Activated T-cell treated with anti-CD3 and anti-CD28 coated beads, Interleukin-2, amount 50 U/mL, for 72 hours (primary cell): ENCODE measurements at places on chromosomes 11 and 22.

DNA sequence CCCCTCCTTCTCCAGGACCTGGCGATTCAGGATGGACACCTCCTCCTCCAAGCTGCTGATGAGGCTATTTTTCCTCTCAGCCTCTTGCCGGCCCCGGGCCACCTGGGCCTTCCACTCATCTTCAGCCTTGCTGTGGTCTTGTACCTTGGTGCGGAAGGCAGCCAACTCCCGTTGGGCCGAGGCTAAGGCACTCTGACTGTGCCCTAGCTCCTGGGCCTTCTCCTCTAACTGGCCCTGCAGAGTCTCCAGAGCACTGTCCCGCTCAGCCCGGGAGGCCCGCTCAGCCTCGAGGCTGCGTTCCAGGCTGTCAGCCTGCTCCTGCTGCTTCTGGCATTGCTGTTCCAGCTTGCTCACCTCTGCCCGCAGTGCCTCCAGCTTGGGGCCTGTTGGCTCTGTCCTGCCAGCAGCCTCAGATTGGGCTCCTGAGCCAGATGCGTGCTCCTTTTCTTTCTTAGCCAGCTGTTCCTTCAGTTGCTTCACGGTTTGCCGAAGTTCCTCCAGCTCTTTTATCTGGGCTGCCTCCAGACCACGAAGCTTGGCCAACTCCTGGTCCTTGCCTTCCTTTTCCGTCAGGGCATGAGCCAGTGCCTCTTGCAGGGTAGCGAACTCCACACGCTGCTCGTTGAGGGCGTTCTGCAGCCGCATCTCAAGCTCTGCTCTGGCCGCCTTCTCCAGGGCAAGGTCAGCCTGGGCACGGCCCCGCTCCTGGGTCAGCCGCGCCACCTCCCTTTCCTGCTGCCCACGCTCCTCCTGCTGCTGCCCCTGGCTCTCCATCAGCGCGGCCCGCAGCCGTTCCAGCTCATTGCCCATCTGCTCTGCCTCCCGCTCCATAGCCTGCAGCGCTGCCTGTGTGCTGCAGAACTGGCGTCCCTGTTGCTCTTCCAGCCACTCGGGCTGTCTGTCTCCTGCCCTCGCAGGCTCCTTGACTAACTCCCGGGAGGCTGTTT is 15.3 kb downstream of the IL18BP start:
- no peak for DNase-seq

- no peak for DNase-seq
Observed at GRCh38 chr11:65420506-65420905, 2.1 kb upstream of the NEAT1 start.

- DNase-seq = no peak
Observed at GRCh38 chr22:50136581-50137015, 33.9 kb upstream of the PANX2 start.

- DNase-seq = no peak
Observed at GRCh38 chr22:23688571-23688970, 2.2 kb upstream of the RGL4 start.
